CD8-positive, alpha-beta memory T cell (primary cell): ENCODE measurements at places on chromosomes 13 and 19.

GRCh38 chr19:11540645-11541044, 2.0 kb downstream of the CNN1 start:
- no peak for DNase-seq

- DNase-seq = no peak
Observed at GRCh38 chr13:39804332-39805210, 149.1 kb downstream of the COG6 start.

DNA sequence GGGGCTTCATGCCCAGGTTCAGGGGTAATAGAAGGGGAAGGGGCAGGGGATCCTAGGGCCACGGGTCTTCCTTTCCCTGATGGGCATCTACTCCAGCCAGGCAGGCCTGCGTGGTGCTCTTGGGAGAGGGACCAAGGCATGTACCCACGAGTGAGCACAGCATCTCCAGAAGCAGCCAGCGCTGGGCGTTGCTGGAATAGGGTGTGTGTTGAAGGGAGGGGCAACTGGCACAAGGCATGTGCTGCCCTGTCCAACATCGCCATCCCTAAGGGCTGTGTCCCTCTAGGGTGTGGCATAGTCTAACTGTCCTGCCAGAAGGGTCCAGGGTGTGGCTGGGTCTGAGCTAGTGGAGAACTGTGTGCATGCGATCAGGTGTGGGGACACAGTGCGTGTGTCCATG, 2.9 kb downstream of the NOTCH3 start:
- DNase-seq = no peak

DNA sequence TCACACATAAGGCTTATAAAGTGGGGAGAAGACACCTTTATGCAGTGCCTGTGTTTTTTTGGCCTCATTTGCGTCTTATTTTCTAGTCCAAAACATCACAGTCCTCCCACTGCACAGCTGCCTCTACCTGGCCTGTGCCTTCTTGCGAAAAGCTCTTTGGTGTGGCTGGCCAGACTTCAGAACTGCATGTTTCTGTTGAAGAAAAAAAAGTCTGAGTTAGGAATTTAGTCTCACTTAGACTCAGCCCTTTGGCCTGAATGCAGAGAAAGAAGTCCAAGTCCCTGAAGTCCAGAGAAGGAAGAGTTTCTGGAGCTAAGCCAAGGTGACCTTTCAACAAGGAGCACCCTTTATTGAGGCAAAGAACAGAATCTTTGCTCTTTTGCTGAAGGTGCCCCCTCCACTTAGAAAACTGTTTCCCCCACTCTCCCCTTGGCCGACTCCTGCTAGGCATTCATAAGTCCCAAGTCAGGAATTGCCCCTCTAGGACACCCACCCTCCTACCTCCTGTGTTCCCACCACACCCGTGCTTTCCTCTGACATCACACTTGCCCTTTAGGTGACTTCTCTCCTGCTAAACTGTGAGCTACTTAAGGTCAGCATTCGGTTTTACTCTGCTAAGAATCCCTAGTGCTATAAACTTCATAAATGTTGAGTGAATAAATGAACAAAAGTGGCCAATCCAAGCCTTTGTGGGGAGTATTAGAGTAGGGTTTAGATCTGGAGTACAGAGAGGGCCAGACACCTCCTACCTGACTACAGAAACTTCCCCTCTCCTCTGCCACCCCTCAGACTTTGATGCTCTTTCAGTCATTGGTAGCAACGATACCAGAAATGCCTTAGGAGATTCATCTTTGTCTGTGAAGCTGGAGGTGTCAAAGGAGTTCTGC, 226.8 kb downstream of the LACC1 start:
- no peak for DNase-seq

DNA sequence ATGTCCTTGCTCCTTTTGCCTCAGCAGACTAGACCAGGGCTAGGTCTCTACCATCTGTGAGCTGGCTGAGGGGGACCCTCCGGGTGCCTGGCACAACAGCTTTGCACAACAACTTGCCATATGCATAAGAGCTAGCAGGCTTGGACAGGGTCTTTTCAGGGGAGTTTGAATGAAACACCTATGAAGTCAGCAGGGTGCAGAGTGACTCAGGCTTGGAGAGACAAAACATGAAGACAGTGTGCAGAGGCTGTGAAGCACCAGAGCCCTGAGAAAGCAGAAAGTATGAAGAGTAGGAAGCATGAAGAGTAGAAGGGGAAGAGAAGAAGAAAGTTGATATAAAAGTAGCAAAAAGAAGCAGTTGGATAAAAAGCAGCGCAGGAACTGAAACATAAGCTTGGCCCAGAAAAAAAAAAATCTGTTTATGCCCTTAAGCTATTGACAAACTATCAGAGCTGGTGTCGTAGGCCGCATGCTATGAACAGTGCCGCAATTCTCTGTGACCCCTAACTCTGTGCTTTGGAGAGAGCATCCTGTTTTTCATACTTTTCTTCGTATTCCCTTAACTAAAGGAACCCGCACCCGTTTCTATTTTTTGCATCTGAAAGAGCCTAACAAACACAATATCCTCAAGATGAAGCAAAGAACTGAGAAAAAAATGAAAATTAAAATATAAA, 52.7 kb upstream of the FAM216B start:
- no peak for DNase-seq

DNA sequence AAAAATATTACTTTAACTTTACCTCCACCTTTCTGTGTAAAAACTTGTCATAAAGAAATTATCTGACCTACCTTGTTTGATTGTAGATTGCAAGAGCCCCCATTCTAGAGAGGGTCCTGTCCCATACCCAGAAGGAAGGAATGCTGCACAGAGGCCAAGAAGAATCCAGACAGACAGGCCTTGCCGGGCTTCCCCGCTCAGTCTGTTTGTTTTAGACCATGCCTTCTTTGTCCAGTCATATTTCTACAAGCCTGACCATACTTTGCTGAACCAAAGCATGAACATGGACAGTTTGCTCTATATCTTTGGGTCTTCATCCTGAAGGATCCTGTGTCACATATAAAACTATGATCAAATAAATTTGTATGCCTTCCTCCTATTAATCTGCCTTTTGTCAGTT, 95.8 kb upstream of the MYCBP2 start:
- DNase-seq = no peak
